ENCODE measurements at places on chromosomes 2 and 18.

DNA sequence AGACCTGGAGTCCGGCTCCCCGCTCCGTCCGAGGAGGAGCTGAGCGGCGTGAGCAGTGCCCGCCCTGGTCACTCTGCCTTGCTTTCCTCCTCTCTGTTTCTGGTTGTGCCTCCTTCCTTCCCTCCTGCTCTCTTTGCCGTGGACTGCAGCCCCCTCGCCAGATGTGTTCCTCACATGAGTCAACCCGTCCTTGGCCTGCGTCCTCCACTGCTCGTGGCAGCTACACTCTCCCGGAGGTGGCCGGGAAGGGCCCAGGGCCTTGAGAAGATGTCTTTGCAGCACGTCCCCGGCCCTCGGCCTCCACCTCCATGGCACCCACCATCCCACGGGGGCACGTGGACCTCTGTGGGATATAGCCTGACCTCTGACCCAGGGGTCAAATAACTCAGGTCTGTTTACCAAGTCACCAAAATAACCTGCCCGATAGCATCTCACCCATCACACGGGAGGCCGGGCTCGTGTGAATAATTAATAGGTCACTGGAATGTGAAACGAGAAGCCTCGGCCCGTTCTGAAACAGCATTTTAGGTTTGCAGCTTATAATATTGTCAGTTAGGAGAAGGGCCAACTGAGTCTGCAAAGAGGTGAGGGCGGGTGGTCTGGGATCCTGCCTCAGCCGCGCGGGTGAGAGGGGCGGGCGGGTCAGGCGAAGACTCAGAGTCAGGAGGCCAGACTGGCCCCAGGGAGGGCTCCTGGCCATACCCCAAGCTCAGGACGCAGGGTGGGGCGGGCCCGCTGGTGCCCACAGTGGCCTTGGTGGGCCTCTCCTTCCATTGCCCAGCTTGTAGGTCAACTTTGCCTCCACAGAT lies 42.6 kb downstream of the NFATC1 start:
- no peak for DNase-seq

- no peak for DNase-seq
These were observed 408.8 kb upstream of the LYPD1 start for GRCh38 chr2:133078667-133079411.

DNA sequence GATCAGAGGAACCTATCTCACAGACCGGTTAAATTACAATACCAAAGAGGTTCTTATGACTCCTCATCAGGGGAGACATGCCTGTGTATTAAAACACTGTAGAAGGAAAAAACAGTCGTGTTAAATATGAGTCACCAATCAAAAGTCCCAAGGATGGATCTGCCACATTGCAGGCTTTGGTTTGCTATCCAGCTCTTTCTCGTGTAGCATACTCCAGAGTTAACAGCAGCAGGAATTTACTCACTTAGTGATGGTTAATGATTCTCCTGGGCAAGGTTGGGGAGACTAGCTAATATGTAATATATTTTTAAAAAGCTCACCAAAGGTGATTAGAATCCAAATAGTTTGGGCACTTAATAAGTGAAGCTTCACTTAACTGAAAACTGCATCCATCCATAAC lies 109.7 kb downstream of the MBD5 start:
- no peak for DNase-seq

GRCh38 chr2:100126201-100126600 lies 16.2 kb downstream of the AFF3 start:
- DNase-seq: no peak

DNA sequence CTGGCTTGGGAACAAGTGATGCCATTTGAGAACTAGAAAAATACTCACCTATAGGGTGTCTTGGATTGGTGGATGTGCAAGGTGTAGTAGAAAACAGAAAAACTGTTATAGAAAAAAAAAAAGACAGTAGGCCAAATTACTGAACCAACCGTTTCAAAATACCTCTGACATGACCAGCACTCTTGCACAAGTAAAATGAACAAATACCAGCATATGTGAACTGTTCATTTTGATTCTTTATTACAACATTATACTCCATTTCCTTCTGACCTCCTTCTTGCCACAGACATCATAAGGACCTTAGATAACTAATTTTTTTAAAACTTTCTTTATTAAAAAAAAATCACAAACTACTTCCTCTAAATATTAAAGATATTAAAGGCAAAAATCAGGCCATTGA lies 125.5 kb downstream of the ATAD2B start:
- DNase-seq: no peak

DNA sequence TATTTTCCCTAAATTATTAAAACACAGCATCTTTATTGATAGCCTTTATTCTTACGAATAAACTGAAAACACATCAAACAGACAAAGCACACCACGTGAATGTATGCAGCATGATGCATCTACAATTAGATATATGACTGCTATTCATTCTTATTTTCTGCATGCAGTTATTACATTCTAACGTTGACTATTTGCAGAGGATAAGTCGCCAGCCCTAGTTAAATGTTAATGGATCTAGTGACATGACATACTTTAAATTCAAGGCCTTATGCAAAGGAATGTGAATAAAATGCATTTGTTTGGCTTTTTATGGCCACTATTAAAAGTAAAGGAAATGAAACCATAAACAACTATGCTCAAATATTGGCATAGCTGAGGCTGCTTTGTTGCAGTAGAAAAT lies 172.4 kb downstream of the MAP2 start:
- no peak for DNase-seq

DNA sequence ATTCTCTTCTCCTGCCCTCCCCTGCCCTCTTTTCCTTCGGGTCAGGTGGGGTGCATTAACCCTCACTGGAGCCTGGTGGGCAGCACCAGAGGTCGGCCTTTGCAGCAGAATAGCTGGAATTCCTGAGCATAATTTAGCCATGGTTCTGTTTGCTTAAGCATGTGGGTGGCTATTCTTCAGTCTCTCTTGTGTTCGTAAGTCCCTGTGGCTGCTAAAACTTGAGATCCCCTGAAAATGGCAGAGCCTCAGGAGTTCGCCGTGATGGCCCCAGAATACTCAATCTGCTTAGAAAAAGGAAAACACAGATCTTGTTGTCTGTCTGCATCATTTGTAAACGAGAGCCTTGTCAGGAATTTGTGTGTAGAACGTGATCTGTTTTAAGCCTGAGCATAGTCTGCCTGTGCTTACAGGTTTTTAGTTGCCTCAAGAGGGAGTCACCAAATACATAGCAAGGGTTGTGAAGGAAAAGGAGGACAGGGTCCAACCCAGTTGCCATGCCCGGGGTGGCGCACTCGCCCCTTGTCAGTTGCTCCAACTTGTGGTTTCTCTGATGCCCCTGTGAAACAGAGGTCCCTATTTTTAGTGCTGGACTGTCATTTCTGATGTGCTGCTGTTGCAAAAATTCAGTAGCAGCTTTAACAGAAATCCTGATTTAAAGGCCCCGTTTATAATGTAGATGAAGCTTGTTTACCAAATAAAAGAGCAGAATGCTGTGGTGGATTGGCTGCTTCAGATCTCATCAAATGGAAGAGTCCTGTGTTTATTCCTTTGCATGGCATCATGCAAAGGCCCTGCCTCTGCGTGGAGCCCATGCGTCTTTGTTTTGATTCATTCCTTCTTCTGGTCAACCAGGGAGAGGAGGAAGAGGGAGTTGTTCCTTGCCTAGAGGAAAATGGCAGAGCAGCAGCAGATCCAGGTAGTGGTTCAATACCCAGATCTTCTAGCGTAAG lies 74.8 kb downstream of the WDSUB1 start:
- DNase-seq: no peak

DNA sequence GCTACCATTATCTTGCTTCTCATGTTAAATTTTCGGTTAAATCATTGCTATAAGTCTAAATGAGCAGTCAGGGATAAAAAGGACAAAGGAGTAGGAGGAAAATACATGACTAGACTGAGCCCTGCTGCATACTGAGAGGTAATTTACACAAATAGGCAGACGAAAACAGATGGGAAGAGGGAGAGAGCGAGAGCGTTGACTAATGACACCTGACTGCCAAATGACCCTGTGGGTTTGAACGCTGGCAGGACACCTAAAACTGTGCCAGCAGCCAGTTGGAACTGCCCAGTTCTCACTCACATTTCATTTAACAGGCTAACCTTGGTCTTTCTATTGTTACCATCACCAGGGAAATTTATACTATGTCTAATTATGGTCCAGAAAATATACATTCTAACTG lies 978.2 kb downstream of the CPS1 start:
- no peak for DNase-seq

DNA sequence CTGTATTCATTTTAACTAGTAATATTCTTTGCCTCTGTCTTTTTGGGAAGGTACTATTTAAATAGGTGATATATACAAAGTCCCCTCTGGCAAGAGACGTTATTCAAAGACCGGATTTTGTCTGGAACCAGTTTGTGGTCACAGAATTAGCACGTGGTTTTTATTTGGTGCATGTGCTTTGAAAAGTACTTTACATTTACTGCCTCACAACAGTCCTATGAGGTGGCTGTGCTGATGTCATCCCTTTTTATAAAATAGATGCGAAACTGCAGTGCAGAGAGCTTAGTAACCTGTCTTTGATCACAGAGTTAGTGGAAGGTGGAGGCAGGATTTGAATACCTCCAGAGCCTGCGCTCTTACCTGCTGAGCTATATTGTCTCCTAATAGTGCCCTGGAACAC lies 4.0 kb downstream of the LPIN1 start:
- no peak for DNase-seq

GRCh38 chr2:80476535-80477117 lies 172.1 kb upstream of the LRRTM1 start:
- DNase-seq: no peak

DNA sequence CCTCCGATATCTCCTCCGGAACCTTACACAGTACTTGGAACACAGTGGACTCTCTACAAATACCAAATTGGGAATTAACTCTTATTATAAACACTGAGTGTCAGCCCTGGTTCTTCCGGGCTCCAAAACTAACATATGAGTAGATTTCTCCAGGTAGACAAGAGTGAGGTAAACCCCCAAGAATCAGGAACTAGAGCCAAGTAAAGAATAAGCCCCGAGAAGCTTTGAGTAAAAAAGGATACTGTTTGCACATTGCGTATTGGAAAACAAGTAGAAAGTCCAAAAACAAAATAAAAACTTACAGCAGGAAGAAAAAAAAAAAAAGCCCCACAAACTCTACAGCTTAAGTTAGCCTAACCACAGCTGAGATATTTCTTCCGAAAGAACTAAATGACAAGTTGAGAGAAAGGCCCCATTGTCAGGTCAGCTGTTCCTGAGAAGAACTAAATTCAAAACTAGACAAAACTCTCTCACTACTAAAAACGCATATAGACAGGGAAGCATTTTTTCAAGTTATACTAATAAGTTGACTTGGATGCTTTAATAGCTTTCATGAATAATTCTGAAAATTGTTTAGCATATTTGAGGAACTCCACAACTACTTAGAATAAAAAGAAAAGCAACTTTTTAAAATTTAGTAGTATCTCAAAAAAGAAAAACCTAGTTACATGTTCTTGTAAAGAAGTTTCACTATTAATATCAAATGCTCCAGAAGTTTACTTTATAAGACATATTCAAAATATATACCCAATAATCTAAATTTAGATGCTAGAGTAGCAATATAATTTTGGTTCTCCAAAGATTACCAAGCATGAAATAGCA lies 4.3 kb upstream of the HAAO start:
- no peak for DNase-seq

Measured in naive thymus-derived CD8-positive, alpha-beta T cell (primary cell).